AG20443 (cell line): ENCODE measurements at places on chromosomes 2 and 18.

DNA sequence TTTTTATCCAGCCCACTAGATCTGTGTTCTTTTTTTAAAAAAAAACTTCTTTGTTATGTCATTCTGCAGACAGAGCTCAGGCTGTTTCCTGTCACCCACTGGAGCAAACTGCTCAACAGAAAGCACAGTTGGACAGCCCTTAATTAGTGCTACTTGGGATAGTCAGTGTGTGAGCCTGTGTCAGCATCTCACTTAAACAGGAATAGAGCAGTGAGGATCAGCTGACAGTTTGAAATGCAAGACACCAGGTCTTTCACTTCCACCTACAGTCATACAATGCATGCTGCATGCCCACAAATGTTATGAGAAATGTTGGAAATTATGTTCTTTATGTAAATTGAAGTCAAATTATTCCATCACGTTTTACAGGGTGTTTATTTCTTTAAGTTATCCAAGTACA is 174.9 kb downstream of the NR4A2 start:
- DNase-seq: no peak

- DNase-seq: no peak
Observed at GRCh38 chr18:577643-578375, 2.4 kb upstream of the CETN1 start.

DNA sequence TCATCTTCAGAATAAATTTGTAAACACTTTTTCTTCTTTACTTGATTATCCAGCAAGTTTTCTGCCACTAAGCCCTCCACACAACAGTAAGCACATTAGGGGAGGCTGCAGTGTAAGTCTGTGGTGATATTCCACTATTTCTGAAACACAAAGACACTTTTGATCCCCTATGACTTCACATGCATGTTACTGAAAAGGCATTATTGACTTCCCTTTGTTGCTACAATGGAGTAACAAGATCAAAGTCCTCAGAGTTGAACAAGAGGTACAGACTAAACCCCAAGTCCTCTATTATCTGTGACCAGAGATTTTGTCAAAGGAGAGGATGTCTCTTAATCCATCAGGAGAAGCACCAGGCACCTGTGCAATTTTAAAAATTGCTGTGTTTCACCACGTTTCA is 157.9 kb downstream of the CD226 start:
- DNase-seq: no peak

GRCh38 chr2:72943540-72944395 is 26.4 kb downstream of the EMX1 start:
- no peak for DNase-seq

DNA sequence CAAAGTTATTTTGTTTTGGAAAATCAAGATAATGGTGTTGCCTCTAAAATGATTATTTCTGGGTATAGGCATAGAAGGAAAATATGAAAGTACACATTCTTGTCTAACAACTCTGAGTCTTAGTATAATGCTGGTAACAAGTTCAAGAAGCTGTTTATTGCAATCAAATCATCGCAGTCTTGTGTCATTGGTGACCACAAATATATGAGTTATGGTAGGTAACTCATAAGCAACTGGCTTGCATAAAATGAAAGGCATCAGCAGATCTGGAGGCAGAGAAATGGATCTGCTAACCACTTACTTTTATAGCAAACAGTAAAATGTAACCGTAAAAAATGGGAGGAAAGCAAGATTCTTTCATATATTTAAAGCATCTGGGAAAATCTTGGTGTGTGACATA is 156.2 kb upstream of the TCF4 start:
- DNase-seq: no peak

GRCh38 chr2:55590810-55591440 is 26.5 kb downstream of the PPP4R3B start:
- DNase-seq: peak; percentile 53

GRCh38 chr2:112140205-112140802 is 2.1 kb downstream of the FBLN7 start:
- DNase-seq: no peak

DNA sequence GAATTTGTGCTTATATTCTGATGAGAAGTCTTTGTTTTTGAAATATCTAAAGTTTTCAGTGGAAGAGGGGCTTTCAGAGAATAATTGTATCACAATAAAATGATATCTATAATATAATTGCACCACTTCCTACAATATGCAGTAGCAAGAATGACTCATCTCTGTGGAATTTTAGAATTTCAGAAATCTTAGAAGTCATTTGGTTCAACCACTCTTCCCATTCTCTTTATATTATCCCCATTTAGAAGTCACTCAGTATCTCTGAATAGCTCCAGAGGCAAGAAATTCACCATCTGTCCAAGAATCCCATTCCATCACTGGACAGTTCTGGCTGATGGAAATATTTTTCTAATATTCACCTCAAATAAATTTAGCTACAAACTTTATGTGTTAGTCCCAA is 59.3 kb upstream of the CCDC68 start:
- peak; percentile 44 for DNase-seq

DNA sequence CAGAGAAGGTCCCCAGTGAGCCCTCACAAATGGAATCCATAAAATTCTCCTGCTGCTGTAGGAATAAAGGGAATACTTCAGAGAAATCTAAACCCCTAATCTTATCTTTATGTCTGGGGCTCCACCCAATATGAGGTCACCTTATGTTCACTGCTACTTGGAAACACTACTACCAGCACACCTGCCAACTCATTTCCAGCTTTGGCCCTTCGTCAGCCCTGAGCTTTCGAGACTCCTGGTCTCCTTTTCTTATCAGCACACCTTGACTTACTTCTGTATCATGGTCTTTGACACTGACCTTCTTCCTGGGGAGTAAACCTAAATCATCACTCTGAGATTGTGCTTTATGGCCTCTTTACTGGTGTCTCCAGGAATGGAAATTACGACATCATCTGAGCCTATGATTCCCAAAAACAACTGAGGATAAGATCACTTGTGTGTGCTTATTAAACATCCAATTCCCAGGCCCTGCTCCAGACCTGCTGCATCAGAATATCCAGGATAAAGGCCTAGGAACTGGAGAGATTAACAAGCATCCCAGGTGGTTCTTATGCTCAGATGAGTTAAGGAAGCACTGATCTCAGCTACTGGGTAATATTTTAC is 22.2 kb upstream of the ASNSD1 start:
- DNase-seq: no peak

DNA sequence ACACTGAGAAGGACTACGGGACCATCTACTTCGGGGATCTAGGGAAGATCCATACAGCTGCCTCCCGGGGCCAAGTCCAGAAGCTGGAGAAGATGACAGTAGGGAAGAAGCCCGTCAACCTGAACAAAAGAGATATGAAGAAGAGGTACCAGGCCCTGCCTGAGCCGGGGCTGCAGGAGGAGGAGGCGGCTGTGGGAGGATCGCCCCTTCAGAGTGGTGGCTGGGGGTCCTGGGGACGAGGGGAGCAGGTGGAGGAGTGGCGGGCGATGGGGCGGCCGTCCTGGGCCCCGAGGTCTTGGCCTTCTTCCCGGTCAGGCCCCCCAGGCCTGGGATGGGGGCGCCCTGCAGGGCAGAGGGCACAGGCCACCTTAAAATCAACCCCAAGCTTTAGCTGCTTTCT is 524 bp downstream of the ANKRD30B start:
- DNase-seq: peak; percentile 6

DNA sequence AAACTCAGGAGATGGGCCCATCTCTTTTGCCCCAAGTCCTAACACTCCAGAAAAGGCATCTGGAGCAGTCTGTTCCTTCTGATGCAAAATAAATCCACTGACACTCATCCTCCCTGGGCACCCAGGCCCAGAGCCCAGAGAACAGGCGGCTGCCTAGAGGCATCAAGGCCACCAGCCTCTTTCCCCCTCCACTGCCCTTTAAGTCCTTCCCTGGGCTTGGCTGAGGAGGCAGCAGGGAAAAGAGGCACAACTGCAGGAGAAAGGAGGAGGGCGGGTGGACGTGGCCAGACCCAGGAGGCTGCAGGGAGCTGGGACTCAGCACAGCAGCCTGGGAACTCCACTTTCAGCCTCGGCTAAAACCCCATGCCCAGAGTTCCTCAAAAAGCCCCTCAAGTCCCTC is 99.7 kb upstream of the ID2 start:
- no peak for DNase-seq

GRCh38 chr2:239820836-239821693 is 204.1 kb downstream of the NDUFA10 start:
- DNase-seq: no peak

DNA sequence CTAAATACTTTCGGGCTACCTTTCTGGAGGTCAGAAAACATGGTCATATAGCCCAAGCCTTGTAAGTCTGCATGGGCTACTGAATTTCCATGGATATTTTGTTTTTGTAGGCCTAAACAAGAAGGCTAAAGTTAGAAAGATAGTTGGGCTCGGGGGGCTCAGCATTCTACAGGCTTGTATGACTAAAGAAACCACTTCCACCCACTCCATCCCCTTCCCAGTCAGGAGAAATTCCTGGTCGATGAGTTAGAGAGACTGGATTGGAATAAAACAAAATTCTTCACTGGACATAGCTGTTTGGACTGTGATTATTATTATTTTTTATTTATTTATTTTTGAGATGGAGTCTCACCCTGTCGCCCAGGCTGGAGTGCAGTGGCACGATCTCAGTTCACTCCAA is 539.4 kb upstream of the TNP1 start:
- peak; percentile 34 for DNase-seq

GRCh38 chr2:86337244-86337835 is at the start of gene REEP1:
Gene REEP1 (minus strand): TSS chr2:86337626. CDS start chr2:86337510, 116 bp downstream.
- peak; percentile 61 for DNase-seq

DNA sequence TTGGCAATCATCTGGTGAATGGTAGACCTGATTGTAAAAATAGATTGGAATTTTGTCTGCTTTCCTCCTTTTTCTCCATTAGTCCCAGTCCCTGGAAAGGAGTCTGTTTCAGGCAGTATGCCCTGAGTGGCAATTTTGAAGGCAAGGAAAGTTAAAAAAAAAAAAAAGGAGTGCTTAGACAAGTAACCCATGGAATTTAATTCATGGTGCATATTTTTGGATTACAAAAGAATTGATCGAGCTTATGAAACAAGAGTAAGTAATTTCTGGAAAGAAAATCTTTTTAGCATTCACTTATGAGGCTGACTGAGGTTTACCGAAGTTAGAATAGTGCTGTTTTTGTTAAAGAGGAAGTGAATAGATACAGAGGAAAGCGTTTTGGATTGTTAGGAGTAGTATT is 29.4 kb upstream of the TMEM178A start:
- DNase-seq: no peak

DNA sequence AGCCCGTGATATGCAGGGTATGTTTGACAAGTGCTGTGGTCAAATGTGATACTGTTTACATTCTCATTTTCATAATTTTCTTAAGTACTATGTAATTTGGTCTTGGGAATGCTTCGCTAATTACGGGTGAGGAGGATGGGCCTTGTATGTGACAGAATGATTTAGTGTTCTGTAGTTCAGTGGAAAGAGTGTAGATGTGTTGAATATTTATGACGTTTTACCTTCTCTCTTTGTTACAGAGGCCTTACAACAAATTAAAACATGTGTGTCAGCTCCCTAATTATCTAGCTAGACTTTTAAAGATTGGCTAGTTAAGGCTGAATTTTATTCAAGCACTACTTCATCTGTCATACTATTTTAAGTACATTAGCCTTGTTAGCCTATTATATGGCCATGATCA is 10.6 kb upstream of the CHRNA1 start:
- no peak for DNase-seq

- no peak for DNase-seq
Observed at GRCh38 chr2:158172719-158173118, 71.0 kb downstream of the UPP2 start.

- DNase-seq: peak; percentile 74
Observed at GRCh38 chr2:9178904-9179571, 27.6 kb upstream of the ASAP2 start.

DNA sequence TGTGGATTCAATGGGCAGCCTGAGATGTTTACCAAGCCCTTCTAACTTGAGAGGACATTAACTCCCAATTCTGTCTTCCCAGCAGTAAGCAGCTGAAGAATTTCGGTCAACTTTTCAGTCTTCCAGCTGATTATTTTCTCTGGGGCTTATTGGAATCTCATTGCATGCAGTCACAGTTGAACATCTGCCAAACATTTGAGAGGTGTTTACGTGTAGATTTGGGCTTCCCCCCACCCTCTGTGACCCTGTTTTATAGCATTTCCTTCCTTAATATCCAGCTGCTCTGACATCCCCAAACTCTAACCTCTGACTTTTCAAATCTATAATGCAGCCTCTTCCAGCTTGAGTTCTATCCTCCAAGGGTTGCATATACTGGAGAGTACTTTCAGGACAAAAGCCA is 16.5 kb upstream of the VIT start:
- peak; percentile 11 for DNase-seq

- peak; percentile 29 for DNase-seq
Observed at GRCh38 chr2:178234648-178235047, 40.3 kb downstream of the OSBPL6 start.

- no peak for DNase-seq
Observed at GRCh38 chr2:163647300-163647699, 88.5 kb downstream of the FIGN start.

- no peak for DNase-seq
Observed at GRCh38 chr18:57195341-57195740, 48.5 kb downstream of the BOD1L2 start.

- no peak for DNase-seq
Observed at GRCh38 chr18:55488473-55488872, 99.5 kb downstream of the TCF4 start.

DNA sequence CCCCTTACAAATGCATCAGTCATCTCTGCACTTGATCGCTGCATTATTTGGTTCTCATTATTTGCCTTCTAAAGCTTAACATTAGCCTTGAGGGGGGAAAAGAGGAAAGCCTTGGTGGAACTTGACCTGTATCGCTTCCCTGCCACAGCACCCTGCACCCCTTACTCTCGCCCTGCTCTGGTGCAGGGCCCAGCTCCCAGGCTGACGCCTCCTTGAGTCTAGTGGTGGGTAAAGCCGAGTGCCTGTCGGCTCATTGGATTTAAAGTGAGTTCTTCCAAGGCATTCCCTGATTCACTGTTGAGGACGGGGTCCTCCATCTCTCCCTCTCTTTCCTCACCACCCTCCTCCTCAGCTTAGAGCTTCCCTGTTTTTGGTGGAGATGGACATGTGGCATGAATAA is 145.0 kb upstream of the GYPC start:
- DNase-seq: no peak

DNA sequence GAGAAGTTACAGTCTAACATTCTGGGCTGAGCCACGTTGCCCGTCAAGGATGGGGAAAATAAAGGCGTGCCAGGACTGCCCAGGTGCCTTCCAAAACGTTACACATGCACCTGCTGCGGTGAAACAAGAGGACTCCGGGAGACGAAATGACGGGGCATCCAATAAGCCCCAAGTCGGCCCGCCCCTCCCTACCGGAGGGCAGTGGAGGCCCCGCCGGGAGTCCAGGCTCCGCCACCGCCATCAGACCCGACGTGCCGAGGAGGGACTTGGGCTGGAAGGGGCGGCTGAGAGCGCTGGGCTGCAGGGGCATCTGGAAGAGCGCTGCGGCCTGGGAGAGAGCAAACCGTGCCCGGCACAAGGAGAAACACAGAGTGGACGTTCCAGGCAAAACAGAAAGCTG is 112.5 kb upstream of the GPC1 start:
- peak; percentile 6 for DNase-seq
